AG09309 (cell line): ENCODE measurements at places on chromosomes 3 and 15.

DNA sequence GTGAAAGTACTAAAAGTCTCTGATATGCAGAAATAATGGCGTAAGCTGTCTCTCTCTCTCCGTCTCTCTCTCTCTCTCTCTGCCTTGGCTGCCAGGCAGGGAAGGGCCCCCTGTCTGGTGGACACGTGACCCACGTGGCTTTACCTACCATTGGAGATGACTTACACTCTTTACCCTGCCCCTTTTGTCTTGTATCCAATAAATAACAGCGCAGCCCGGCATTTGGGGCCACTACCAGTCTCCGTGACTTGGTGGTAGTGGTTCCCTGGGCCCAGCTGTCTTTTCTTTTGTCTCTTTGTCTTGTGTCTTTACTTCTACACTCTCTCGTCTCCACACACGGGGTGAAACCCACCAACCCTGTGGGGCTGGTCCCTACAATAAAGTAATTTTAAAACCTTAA is 12.2 kb upstream of the TMEM40 start:
- no peak for DNase-seq

DNA sequence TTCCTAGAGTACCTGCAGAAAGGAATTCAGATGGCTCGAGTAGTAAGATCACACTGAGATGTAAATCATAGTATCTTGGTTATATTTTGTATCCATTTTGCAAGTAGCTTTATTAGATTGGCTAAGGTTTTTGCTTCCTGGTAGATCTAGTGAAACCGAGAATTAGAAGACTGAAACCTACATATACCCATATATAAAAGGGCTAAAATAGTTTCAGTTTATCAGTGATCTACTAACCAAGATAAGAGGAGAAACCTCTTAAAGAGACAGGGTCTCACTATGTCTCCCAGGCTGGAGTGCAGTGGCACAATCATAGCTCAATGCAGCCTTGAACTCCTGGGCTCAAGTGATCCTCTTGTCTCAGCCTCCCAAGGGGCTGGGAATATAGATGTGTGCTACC is 135.3 kb downstream of the PCCB start:
- DNase-seq, result no peak

- DNase-seq, result no peak
Measured at GRCh38 chr3:87361271-87361670, 84.9 kb upstream of the POU1F1 start.

GRCh38 chr3:183815563-183815940 is 9.8 kb downstream of the MAP6D1 start:
- no peak for DNase-seq

GRCh38 chr15:95994418-95994817 is 336.1 kb upstream of the NR2F2 start:
- no peak for DNase-seq

DNA sequence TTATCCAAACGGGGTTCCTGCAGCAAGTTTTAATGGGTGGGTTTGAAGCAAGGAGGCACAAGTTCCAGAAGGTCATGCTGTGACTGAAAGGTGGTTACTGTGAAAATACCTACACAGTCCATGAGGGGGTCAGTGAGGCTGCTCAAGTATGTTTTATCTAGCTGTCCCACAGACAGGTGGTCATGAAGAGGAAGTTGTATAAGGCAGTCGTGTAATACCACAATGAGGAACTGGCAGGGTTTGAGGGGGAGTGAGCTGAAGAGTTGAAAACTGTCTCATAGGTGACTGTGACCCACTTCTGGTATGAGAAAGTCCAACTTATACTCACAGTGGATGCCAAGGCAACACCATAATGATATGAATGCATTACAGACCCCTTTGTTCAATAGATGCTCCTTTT is 856.8 kb downstream of the OTOL1 start:
- no peak for DNase-seq

DNA sequence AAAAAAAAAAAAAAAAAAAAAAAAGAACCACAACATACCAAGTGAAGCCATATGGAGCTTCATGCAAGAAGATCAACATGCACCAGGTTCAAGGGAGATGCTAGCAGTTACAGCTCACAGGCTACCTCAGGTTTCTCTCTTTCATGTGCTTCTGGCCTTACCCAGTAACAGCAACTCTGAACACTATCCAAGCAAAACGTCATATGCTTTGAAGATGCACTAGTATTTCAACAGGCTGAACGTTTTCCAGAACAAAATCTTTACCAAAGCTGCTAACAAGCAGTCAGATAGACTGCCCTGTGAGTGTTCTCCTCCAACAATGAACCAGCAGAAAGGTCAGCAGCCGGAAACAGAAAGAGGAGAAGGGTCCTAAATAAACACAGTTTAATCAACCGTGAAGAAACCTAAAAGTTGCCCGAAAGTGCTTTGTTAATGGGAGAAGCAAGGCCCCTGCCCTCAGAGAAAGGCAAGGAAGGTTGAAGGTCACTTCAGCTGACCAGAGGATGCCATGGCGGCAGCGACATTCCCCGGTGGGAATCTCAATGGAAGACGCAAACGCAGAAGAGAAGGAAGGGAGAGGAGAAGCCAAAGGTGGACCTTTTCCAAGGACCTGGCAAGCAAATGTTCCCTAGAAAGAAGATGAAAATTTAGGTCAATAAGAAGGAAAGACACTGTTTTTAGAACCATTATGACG is 80.1 kb downstream of the CCNL1 start:
- DNase-seq, result no peak

DNA sequence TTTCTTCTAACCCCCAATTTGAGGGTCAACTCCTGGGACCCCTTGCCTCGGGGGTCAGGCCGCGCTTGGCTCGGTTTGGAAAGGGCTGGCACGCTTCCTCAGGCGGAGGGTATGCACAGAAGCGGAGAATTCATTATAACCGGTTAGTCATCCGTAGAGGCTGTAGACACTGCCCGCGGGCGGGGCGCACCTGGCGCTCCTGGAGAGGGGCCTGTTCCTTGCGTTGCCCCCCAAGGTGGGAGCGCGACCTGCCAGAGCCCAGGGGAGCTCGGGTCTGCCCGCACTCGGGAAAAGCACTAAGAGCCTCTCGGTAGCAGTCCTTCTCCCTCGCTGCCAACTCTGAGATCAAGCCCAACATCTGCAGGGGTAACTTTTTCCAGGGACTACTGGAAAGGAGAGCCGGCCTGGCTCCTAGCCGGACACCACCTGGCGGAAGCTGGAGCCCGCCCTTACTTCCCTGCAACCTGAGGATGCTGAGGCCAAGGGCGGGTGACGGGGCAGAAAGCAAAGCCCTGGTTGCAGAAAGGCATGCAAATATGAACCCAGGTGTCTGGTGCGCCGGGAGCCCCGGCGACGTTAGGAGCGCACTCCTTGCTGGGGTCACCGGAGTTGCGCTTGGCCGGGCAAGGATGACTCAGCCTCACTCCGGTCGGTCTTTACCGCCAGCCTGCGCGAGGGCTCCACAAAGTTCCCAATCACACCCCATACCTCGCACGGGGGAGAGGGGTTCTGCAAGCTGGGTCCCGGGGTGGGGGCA is 1.5 kb upstream of the CACNA2D3 start:
- no peak for DNase-seq

- DNase-seq, result peak; percentile 18
Measured at GRCh38 chr3:47469616-47470015, 6.1 kb downstream of the SCAP start.

DNA sequence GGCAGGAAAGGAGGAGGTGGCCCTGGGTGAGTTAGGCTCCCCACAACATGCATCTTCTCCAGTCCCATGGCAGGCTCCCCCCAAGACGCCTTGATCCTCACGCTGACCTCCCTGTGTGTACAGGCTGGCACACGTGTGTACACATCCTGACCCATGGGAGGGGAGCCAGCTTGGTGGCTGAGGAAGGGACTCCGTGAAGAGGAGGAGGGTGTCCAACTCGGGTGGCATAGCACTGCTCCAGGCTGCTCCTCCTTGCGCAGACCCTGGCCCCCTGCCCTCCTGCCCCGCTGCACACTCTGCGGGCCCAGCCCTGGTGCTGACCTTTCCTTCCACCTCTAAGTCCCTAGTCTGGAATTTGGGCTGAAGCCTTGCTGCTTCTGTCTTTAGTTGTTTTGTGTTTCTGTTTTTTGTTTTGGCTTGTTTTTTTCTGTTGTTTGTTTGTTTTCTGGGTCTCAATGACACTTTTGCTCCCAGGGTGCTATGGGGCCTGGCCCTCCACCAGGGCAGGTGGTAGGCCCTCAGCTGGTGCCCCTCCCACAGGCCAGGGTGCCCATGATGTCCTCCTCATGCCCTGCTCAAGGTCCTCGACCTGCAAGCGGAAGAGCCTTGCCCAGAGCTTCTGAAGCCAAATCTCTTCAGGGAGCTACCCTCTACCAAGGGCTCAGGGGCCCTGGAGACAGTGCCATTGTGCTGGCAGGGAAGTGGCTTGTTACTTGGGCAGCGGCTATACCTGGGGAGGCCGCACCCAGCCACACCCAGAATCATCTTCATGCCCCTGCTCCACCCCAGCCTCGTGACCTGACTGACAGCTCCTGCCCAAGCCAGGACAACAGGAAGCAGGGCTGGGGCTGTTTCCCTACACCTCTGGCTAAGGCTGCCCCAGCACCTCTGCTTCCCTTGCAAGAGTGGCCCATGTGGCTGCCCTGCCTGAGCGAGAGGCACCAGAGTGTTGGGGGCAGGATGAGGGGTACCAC is 5.1 kb downstream of the EPHB3 start:
- no peak for DNase-seq

GRCh38 chr3:180594631-180595558 is 7.1 kb upstream of the TTC14 start:
- DNase-seq, result peak; percentile 23

- DNase-seq, result no peak
Measured at GRCh38 chr3:16606398-16606797, 1.2 kb upstream of the DAZL start.

DNA sequence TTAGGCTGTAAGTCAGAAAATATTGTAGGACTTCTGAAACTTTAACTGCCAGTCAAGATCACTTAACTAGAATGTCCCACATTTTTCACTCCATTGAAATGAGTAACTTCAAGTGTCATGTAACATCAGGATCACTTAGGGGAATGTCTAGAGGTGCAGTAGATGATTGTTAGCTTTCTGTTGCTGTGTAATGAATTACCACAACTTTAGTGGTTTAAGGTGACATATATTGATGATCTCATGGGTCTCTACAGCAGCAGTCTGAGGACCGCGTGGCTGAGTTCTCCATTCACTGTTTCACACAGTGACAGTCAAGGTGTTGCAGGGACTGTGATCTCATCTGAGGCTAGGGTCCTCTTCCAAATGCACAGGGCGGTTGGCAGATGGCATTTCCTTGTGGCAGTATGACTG is 82.7 kb downstream of the SLC25A26 start:
- no peak for DNase-seq

DNA sequence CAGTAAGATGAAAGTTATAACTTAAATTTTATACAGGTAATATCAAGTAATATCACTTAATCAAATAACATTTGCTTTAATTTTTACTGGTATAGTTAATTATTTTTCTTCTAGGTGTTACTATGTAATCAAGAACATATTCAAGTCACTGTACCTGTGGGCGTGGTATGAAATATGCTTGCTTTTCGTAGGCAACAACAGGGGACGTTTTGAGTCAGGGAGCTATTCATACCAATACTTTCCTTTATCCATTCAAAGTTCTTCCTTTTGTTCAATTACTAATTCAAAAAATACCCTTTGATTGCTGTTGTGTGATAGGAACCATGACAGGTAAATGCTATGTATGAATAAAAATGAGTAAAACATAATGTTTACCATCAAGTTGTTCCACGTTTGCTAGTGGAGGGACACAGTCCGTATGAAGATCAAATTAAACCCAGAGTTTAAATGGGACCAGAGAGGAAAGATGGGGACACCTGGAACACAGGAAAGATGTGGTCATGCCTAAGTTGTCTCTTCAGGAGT is 654.0 kb upstream of the KCNMB2 start:
- DNase-seq, result no peak

DNA sequence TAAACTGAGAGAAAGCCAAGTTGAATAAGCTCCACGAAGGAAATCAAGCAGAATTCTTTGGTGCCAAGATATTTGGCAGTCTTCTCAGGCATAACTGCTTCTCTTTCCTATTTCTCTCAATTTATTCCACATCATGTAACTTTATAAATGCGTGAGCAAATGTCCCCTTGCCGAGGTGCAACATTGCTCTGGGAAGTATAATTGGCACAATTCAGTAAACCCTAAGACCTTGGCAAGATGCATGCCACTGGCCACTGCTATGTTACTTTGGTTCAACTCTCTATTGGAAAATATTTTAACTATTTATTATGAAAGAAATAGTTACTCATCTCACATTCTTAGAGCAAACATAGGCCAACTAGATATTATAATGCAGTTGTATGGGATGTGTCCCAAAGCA is 170.2 kb downstream of the SUCNR1 start:
- DNase-seq, result no peak

DNA sequence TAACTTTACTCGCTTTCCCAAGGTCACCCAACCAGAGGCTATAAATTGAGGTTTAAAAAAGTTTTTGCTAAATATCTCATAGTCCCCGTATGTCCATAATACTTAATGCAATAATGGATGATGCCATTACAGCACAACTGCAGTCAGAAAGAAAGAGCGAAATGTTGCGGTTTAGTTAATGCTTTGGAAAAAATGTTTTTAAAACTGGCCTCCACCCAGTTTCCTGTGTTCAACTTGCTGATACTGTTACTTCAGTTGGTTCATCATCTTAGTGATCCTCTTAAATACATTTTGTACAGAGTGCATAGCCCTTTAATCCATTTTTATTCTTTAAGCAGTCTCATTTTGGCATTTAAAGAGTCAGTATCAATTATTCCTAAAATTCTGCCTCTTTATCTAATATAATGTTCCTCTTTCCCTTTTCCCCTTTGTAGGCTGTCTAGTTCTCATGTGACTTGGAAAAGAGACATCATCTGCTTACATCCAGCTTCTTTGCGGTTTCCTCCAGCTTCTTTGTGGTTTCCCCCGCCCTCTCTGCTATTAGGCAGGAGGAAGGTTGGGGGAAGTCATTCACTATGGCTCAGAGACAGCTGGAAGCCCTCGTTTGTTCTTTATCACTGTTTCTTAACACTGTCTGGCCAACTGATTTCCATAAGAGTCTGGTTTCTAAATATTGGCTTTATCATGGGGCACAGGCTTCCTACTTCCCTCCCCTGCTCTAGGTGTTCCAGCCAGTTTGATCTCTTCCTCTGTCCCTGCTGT is 154.3 kb downstream of the GOLIM4 start:
- peak; percentile 71 for DNase-seq

DNA sequence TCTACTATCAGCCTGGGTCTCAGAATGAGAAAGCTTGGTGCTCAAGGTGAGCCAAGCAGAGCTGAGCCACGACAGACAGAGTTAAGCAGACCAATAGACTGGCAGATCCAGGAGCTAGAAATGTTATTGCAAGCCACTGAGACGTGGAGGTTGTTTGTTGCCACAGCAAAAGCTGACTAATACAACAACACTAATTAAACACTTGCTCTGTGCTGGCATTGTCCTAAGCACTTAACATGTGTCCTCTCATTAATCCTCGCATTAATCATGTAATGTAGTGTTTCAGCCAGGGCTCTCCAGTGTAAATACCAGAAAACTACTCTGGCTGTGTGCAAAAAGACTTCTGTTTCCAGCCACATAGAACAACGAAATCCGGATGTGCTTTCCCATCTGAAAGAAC is 11.6 kb upstream of the SPSB4 start:
- no peak for DNase-seq

- no peak for DNase-seq
Measured at GRCh38 chr15:98713585-98714001, 65.3 kb downstream of the IGF1R start.

GRCh38 chr15:37360724-37361123 is 260.4 kb upstream of the MEIS2 start:
- no peak for DNase-seq
